Psoas muscle (tissue), 8 donors: ENCODE measurements at places on chromosomes 6 and 20. TPM values are rescaled to one million over a fixed set of nuclear protein-coding genes. Genes with fewer than 3 reads are reported as not detected.

Gene MAFB
- 8.8 TPM for total RNA-seq

- no peak for DNase-seq
- H3K27me3 ChIP-seq = no peaks in the 10 kb centered on the region
- H3K27ac ChIP-seq = no peak overlapping the region
- peaks cover 5% of the 10 kb centered on the region for H3K4me1 ChIP-seq
- H3K4me3 ChIP-seq = no peak overlapping the region
Observed at GRCh38 chr6:14275493-14275851, 157.9 kb downstream of the CD83 start.

- DNase-seq = no peak
- no peaks in the 10 kb centered on the region for H3K4me1 ChIP-seq
- H3K27me3 ChIP-seq = no peaks in the 10 kb centered on the region
- H3K4me3 ChIP-seq = no peak overlapping the region
Observed at GRCh38 chr20:44034965-44035635, 120.4 kb downstream of the TOX2 start.

DNA sequence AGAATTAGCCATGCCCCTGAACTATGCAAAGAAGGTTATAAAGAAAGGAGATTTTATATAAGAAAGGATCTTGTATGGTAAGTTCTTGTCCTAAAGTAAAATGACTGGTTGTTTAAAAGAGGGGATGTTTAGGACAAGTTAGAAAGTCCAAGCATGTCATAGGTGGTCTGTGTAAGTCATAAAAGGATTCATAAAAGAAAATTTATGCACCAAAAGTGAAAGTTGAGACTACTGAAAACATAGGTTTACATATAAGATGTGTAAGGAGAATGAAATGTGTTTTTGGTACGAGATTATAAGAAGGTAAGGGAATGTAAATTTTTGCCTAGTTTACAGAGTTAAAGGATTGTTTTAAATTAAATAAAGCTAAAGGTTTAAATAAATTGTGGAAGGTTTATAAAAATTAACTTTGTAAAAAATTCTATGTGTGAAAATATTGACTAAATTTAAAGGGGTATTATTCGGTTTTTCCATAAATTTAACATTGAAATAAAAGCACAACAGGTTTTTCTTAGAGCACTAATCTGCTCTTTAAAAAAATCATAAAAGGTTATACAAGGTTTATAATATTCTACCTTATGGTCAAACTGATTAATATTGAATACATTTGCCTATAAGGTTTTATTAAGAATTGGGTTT, 93.6 kb upstream of the UST start:
- H3K4me1 ChIP-seq = no peaks in the 10 kb centered on the region
- no peak overlapping the region for H3K4me3 ChIP-seq
- no peak overlapping the region for H3K27ac ChIP-seq
- no peaks in the 10 kb centered on the region for H3K27me3 ChIP-seq

GRCh38 chr6:56420296-56420695, 172.9 kb upstream of the COL21A1 start:
- no peak overlapping the region for H3K4me3 ChIP-seq
- H3K27ac ChIP-seq = no peak overlapping the region
- H3K27me3 ChIP-seq = no peaks in the 10 kb centered on the region
- H3K36me3 ChIP-seq = no peaks in the 10 kb centered on the region
- no peak for DNase-seq
- no peaks in the 10 kb centered on the region for H3K4me1 ChIP-seq

- no peaks in the 10 kb centered on the region for H3K4me1 ChIP-seq
- peak; percentile 47 for DNase-seq
- H3K4me3 ChIP-seq = no peak overlapping the region
- no peaks in the 10 kb centered on the region for H3K27me3 ChIP-seq
Observed at GRCh38 chr20:58868795-58869194, 16.3 kb downstream of the GNAS start.

DNA sequence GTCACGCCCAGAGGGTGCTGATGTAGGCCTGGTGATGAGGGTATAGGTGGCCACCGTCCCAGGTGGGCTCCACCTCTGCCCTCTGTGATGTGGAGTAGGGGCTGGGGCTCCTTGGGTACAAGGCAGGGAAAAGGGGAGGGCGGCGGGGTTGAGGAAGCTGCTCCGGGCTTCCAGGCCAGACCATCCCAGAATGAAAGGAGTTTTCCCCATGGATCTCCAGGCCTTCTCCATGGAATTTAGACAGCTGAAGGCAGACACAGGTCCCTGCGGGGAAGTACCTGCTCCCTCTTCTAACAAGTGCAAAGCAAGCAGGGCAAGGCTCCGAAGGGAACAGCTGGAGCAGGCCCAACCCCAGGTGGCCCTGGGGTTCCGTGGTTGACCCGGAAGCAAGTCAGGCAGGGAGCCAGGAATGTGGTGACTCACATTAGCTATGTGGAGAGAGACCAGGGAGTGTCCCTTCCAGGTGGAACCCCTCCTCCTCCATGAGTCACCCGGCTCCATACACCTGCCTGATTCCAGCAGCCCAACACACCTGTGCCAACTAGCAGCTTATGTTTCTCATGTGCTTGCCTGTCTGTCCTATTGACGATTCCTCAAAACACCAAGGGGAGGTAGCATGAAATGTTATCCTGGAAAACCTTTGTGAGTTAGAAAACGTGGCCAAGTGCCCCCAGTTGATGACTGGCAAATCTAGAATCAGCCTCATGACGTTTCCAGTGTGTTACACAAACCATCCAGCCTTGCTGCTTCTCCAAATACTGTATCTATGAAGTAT, 59.7 kb upstream of the SNX9 start:
- H3K36me3 ChIP-seq = no peaks in the 10 kb centered on the region
- H3K27ac ChIP-seq = peak overlapping the region; percentile 63
- peaks cover 20% of the 10 kb centered on the region for H3K4me1 ChIP-seq
- H3K4me3 ChIP-seq = no peak overlapping the region
